ENCODE measurements at places on chromosomes 16 and 17.
A peak's percentile ranks its signal among the peaks of the same experiment; 100 is the strongest.

DNA sequence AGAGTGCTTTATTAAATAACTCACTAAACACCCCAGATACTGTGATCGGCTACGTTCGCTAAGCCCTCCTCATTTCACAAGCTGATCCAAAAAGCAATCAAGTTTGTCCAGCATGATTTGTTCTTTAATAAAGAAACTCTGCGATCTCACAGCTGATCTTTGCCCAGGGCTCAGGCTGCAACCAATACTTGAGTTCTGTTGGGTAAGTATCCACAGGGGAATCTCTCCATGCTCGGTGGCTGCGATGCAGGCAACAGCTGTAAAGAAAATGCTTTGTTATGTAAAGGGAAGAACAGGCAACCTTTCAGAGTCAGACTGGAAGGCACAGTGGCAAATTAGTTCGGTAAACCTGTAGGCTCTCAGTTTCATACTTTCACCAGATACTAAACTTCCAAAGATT is 67.5 kb downstream of the SHISA6 start:
- no peak for DNase-seq

DNA sequence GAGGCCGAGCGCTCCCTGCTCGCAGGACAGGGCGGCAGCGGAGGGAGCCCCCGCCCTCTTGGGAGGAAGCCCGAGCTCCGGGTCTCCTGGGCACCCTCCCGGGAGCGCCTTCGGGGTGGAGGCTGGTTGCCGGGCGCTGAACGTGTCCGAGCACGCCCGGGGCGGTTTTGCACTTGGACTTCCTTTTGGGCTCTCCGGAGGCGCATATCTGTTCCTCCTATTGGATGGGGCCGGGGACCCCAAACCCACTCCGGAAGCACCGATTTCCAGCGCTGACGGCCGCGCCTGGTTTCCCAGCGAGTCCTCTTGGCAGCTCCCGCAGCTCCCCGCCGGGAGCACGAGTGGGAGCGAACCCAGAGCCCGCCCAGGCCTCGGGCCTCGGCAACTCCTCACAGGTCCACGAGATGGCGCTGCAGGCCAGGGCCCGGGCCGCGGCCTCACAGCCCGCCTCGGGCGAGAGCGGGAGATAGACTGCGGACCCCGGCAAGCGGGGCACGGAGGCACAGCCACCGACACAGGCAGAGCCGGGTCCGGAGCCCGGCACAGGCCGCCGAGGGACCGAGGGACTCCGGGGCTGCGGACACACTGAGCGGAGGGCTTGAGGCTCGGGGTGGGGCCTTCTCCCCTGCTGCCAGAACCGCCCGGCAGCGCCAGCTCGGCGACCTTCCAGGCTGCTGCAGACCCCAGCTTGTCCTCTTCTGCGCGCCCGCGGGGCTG is 12.7 kb downstream of the TBX2 start:
- DNase-seq: peak; percentile 95

GRCh38 chr16:67790071-67790470 is 16.3 kb downstream of the RANBP10 start:
- DNase-seq: no peak

DNA sequence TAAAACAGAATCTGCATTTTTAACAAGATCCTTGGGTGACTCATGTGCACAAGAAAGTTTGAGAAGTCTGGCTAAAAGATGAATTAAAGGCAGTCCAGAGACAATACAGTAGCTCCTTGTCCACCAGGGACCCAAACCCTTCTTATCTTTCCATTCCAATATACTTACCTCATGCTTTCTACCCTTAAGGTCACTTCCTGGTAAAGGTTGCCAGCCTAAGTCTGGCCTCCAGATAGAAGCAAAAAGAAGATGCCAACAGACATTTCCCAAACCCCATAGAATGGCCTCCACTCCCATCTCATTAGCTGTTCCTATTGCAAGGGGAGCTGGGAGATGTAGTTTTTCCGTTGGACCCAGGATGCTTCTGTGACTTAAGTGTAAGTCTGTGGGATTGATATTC is 101.4 kb upstream of the XYLT1 start:
- no peak for DNase-seq

DNA sequence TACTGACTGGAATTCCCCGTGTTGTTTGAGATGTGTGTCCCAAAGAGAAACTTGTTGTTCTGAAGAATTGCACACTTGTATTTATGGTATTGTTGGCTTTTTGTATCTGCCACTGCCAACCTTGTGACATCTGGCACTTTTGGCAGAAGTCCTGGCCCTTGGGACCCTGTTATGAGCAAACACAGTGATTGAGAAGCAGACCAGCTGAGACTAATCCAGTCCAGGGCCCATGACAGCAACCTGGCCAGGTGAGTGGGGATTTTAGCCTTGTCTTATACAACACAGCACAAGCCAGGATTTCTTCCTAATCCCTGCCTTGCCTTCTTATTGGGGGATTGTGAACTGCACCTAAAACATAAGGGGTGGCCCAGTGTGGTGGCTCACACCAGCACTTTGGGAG is 80.0 kb downstream of the NTN1 start:
- DNase-seq: no peak

DNA sequence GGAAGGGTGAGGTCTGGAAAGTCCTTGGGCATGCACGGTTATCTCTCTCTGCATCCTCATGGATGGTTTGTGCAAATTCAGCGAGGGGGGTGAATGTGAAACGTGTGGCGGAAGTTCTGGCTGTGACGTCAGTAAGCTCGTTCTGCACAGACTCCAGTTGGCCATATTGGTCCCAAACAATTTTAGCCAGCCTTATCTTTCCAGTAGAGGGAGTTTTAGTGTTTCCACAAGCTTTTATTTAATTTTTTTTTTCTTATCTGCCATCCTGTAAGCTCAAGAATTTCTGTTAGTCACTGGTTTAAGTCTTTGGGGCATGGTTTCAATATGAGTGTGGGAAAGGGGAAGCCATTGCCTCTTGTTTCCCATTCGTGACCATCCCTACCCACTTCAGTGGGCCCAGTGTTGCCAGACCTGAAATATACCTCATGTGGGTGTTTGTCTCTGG is 39.0 kb downstream of the HLF start:
- DNase-seq: peak; percentile 6

DNA sequence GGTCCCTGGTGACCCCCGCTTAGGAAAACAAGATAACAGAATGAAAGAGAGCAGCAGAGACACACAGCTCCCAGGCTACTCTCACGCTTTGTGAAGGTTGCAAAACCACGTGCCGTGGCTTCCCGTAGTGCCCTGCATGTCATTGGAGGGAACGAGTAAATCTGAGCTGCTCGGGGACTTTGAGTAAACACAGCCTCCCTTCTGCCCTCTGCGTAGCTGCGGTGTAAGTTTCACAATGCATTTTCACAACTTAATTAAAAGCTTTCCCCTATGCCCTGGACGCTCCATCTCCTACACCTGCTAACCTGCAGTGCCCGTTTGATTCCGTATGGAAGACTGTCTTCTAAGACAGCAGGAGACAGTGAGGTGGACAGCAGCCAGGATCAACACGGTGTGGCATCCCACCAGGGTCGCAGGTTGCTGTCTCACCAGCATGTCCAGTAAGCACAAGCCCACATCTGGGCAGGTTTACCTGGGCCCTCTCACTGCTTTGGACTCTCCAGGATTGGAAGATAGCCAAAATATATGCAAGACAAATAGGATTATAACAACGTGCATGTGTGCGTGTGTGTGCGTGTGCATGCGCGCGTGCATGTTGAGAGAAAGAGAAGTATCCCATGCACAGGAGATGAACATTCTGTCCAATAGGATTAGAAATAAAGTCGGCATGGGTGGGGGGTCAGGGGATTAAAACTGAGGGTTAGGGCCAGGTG is 116.4 kb upstream of the RCVRN start:
- DNase-seq: no peak
